ENCODE measurements at places on chromosomes 7 and 10. TPM values are rescaled to one million over a fixed set of nuclear protein-coding genes. Genes with fewer than 3 reads are reported as not detected.

- no peaks in the 10 kb centered on the region for H3K27me3 ChIP-seq
- no peaks in the 10 kb centered on the region for H3K36me3 ChIP-seq
- DNase-seq, result no peak
Observed at GRCh38 chr7:85708221-85708620, 521.4 kb upstream of the SEMA3D start.

The C10orf105 gene
- total RNA-seq, result not detected

The TMEM270 gene
- total RNA-seq, result not detected

The TRRAP gene
- total RNA-seq, result 31.2 TPM

The PDZD7 gene
- total RNA-seq, result 1.2 TPM

GRCh38 chr7:37235813-37236212, 212.9 kb downstream of the ELMO1 start:
- H3K4me3 ChIP-seq, result no peak overlapping the region
- no peak for DNase-seq
- H3K36me3 ChIP-seq, result no peaks in the 10 kb centered on the region
- no peaks in the 10 kb centered on the region for H3K4me1 ChIP-seq
- H3K27ac ChIP-seq, result no peak overlapping the region

GRCh38 chr10:114195079-114195478, 15.9 kb downstream of the TDRD1 start:
- no peak for DNase-seq
- no peak overlapping the region for H3K27ac ChIP-seq
- H3K4me1 ChIP-seq, result no peaks in the 10 kb centered on the region
- H3K36me3 ChIP-seq, result no peaks in the 10 kb centered on the region
- no peak overlapping the region for H3K4me3 ChIP-seq
- H3K27me3 ChIP-seq, result peaks cover 15% of the 10 kb centered on the region

Measured in HFFc6 (cell line).